ENCODE measurements at places on chromosomes 4 and X.

DNA sequence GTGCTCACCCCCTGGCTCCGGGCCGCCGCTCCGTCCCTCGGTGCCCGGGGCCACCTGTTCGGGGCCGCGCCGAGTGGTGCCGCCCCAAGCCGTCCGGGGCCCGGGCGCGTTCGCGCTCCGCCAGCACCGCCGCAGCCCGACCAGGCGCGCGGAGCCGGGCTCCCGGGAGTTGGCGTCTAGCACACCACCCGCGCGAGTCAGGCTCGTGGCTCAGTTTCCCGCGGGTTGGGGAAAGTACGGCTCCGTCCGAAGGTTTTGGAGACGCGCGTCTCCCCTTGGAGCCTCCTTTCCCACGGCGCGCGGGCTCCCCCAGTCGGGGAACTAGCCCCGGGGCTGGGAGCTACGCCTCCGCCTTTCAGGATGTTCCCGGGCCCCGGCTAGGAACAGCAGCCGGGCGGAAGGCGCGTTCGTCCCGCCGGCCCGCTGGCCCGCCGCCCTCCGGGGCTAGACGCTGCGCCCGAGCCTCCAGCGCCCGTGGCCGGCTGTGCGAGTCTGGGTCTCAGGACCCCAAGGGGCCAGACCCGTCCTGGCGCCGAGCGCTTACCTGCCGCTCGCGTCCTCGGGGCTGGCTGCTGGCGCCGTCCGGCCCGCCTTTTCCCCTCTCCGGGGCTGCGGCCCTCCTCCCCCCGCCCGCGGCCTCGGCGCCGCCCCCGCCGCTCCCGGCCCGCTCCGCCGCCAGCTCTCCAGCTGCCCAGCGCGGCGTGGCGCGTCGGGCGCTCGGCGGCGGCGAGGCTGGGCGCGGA is at the start of gene ADGRG2:
Gene ADGRG2, minus strand, starts transcription at position 571 of the 743 bp plus-strand sequence. CDS start 53,634 bp downstream, outside the sequence.
- DNase-seq: no peak

GRCh38 chr4:139762720-139763119 is 97.1 kb downstream of the MGST2 start:
- DNase-seq: no peak

GRCh38 chr4:149574971-149575370 is 240.7 kb downstream of the IQCM start:
- no peak for DNase-seq

GRCh38 chrX:20654596-20655106 is 387.9 kb upstream of the RPS6KA3 start:
- no peak for DNase-seq

GRCh38 chr4:27206009-27206408 is 345.4 kb downstream of the STIM2 start:
- DNase-seq: no peak

DNA sequence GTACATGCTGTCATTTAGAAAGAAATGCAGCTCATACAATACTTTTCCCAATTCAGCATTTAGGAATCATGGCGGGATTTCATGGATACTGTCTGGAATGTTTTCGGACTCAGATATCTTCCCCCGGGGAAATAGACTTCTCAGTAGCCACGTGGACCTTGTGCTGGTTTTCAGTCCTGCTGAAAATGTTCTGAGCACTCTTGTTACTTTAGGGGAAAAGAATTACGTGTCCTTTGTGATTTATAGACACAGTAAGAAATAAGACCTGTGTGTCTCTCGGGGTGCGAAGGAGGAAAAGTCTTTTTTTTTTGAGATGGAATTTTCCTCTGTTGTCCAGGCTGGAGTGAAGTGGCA is 3.8 kb downstream of the CD99 start:
- DNase-seq: no peak

- no peak for DNase-seq
Observed at GRCh38 chrX:13283512-13283911, 36.3 kb downstream of the ATXN3L start.

- DNase-seq: no peak
Observed at GRCh38 chr4:152715076-152715475, 35.3 kb upstream of the TMEM154 start.
